Left renal pelvis (tissue), 4 donors: ENCODE measurements at places on chromosomes 6 and 20. TPM values are rescaled to one million over a fixed set of nuclear protein-coding genes. Genes with fewer than 3 reads are reported as not detected.

DNA sequence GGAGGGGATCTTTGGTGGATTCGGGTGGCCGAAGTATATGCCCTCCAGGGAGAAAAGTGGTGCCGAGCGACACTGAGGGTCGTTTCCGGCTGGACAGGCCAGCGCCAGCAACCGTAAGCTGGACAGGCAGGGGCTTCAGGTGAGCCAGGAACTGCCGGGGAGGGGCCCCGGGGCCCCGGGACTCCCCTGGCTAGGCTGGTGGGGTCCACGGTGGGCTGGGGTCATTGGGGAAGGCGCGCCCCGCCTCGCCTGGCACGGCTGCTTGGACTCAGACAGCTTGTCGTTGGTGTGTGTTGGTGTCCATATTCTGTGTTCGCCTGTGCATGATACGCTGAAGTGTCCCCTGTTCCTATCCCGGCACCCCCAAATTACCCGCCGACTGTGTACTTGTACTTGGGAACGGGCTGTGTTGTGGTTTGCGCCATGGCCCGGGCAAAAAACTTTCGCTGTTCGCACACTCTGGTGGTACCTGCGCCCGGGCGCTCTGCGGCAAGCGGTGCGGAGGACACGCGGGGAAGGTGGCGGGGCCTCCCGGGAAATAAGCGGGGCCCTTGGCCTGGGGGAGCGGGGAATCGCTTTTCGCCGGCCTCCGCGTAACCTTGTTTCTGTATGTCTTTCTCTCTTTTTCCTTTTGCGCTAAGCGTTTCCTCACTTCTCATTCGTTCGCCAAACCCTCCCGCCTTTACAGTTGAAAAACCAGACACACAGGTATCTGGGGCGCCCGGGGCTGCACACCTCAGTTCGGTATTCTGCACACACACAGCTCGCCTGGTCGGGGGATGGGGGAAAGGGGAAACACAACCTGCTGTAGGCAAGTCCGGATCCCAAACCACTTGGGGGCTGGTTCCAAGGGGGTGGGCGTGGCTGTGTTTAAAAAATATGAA is 3.2 kb downstream of the GNAS start:
- no peak for DNase-seq

GRCh38 chr6:39407446-39407993 is 85.0 kb upstream of the KCNK16 start:
- DNase-seq: no peak

DNA sequence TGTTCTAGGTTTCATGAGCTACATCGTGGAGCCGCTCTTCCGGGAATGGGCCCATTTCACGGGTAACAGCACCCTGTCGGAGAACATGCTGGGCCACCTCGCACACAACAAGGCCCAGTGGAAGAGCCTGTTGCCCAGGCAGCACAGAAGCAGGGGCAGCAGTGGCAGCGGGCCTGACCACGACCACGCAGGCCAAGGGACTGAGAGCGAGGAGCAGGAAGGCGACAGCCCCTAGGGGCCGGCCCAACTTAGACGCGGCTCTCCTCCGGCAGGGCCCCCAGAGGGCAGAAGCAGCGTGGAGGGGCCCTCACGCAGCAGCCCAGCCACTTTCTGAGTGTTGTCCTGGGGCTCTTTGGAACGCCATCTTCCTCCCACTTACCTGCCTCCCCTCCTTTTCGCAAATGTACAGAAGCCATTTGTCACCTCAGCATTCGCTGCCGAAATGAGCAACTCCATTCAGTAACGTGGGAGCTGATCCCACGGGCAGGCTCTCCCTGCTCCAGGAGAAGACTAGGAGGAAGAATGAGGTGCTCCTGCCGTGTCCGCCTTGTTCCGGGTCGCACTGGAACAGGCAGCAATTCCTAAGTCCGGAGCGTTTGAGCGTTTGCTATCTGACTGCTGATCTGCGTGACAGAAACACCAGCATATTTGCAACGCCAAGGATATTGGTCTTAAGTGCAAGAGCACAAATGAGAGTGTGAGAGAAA is 58.4 kb downstream of the MTFR2 start:
- no peak for DNase-seq

GRCh38 chr6:41935193-41935574 is 6.4 kb downstream of the CCND3 start:
- DNase-seq: no peak

Gene PROKR2
- not detected for polyA plus RNA-seq

DNA sequence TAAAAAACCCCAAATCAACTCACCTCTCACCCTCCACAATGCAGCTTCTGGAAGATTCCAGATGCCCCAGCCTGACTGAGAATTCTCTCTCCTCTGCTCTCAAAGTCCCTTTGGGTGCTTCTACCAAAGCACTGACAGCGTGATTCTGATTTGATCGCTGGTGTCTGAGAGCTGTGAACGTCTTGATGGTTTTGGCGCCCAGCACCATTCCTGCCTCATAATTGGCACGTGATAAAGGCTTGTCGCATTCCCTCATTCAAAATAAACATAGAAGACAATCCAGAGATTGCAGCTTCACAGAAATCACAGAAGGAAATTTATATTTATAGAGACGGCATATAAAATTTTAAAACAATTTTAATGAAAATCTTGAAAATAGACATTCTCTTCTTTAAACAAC is 24.1 kb upstream of the ECI2 start:
- DNase-seq: no peak

DNA sequence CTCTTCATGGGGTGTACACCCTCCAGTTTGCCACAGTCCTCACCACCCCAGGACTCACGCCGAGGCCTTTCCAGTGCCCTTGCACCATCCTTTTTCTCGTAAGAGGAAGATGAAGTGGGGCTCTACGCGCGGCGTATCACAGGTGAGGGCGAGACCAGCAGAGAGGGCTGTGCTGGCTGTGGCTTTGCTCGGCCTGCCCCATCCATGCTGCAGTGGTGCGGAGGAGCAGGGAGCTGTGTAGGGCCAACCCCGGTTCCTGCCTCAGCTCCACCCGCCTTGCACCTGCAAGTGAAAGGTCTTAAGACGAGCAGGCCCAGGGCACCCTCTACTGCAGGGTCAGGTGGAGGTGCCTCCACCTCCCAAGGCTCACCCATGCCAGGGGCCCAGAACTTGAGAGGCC is 24.1 kb downstream of the RBCK1 start:
- DNase-seq: no peak

Gene FAM217A
- 1.3 TPM for polyA plus RNA-seq

Gene SNAP25
- polyA plus RNA-seq: 6.8 TPM

DNA sequence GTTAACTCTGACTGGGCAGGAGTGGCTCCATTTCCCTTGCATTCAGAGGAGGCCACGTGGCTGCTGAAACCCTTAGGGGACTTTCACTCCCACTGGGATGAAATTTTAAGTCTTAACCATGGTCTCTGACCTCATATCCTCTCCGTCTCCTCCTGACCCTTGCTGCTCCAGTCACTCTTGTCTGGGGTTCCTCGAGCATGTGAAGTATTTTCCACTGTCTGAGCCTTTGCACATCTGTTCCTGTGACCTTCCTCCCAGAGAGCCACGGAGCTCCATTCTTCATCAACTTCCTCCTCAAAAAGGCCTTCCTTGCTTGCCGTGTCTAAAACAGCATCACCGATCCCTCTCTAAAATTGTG is 153.0 kb upstream of the UST start:
- no peak for DNase-seq

GRCh38 chr20:38029453-38029852 is 3.8 kb downstream of the TTI1 start:
- no peak for DNase-seq

Gene DHX16
- polyA plus RNA-seq: 48.7 TPM

DNA sequence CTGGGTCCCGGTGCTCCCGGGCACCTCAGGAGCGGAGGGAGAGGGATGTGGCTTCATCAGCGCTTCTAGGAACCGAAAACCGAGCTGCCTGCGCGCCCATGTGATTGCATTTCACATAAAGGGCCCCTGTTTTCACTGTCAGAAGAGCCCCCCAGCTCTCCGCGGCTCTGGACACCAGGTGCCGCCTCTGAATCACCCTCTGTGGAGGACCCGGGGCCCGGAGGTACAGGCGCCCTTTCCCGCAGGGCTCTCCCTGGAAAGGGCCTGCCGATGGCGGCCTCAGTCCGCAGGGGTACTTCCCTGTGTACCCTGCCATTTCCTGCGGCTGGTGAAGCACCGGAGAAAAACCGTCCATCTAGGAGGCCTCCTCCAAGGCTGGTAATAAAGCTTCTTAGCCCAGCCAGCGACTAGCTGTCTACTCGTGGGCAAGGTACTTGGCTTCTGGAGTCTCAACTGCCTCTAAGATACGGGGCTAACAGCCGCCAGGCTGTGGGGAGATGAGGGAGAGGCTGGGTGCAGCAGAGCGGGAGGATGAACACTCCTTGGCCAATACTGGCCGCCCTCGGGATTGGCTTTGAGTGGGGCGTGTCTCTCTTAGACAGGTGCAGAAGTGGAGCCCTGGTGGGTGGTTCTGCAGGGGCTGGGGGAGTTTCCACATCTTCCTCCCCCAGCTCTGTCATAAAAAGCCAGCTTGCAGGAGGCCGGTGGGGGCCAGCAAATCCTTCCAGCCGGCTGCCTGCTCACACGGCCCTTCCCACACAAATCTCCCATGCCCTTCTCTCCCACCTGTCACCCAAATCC is 1.6 kb downstream of the PPP1R16B start:
- DNase-seq: no peak

Gene VSX1
- not detected for polyA plus RNA-seq

Gene DEFB124
- 1.2 TPM for polyA plus RNA-seq

- DNase-seq: no peak
These were observed 27.8 kb upstream of the ERVFRD-1 start for GRCh38 chr6:11139051-11139960.
